GOT3 (cell line): ENCODE measurements at places on chromosomes 12 and 14.

DNA sequence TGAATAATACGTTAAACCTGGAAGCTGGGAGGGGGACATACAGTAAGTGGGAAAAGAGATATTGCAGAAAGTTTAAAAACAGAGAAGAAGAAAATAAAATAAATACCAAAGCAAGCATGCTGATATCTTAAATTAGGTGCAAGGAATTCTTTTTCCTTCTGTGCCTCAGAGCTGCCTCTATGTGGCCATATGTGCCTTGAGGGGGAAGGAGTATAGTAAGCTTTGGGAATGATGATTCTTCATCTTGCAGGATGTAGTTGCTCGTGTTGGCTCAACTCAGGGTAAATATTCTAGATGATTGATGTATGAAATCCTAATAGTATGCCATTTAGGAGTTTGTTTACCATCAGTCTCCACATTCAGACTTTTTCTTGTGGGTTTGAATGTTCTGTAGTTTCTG is 251.4 kb downstream of the RGS6 start:
- no peak for DNase-seq

DNA sequence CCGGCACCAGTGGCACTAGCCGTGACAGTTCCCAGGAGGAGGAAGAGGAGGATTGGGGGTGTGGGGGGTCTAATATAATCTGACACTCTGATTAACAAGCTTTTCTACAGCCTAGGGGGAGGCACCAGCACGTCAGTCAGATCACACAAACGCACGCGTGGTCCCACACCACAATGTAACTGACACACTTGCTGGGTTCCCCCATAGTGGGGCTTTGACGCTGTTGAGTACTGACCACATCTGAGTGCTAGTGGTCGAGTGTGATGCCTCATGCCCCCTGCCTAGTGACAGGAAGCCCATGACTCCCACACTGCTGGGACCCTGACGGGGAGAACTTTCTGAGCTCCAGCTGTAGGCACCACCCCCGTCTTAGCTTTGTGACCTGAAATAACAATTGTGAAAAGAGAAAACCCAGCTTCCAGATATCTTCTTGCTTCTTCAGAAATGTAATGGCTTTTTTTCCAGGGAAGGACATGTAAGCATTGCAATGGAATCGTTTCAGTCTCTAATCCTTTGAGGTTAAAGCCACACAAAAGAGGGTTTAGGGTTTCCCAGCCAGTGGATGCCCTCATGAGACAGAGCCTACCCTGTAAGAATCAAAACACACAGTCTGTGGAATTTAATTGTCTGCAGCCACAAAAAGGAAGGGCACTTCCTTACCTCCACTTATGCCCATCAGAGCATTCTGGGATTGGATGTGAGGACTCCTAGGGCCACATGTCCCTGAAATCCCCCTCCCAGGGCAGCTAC is 183.9 kb downstream of the PIWIL1 start:
- DNase-seq = no peak

- no peak for DNase-seq
Measured at GRCh38 chr12:94285943-94286582, 137.7 kb downstream of the PLXNC1 start.

DNA sequence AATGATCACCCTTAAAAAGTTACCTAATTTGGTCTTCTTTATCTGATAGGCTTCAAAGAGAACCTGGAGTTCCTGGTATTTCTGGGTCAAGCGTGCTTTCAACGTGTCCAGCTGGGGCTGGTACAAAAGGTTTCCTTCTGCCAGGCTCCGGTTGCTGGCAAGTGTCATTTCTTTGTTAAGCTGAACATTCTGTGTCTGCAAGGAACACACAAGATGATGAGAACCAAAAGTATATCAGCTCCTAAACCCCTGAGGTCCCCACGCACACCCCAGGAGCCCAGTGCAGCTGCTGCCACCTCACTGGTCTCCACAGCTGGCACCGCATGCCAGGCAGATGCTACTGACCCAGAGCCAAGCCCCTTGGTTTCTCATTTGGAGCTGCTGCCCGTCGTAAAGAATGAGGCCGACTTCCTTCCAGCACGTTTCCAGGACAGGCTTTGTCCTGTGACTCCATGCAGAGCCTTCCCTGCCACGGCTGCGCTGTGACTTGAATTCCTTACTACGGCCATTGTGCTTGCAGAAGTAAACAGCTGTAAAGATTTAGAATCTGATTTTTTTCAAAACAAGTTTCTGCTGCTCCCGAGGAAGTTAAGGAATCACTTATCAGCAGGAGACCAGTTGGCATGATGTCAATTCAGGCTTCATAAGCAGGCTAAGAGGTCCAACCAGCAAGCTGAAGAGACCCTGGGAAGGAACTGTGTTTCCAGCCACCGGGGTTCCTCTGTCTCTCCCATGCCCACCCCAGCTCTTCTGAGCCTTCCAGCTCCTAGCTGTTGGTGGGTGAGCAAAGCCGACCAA is 24.9 kb downstream of the VPS37B start:
- DNase-seq = no peak
